ENCODE measurements at places on chromosomes 3 and 15.

DNA sequence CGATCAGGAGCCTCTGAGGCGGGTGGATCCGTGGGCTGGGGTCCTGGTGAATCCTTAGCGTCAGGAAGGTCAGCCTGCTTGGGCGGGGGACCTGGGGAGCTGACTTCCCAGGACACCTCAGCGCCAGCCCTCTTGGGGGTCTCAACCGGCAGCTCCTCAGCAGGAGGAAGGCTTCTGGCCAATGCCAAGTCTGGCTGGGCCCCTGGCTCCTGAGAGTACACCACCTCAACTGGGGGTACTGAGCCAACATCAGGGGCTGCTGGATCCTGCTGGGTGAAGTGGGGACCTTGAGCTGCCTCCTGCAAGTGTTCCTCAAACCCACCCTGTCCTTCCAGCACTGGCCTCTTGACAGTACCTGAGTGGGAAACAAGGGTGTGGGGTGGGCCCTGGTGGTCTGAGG lies 3.1 kb downstream of the PRRT3 start:
- no peak for DNase-seq

DNA sequence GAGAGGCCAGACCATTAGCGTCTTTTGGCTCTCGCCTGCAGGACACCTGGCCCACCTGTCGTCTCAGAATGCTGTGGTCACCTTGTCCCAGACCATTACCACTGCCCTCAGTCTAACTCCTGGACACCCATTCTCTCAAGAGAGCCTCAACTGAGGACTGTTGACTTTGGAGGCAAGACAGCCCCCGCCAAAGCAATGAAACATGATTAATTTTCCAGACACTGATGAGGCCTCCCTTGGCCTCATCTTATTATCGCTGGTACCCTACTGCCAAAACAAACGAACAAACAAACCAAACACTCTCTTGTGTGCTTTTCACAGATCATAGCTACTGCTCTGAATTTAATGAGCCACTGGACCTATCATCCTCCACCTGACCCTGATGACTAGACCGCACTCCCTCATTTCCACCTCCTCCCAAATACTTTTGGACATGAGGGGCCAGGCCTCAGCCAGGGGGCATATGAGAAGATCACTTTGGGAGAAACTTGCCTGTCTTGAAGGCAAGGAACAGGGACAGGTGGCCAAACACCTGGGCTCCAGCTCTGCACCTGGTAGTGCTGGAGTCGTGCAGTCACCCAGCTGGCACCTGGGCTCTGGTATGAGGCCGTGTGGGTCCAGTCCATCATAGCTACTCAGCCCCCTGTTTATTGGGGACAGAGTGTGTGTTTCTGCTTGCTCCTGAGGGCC lies 27.6 kb downstream of the ALS2CL start:
- DNase-seq: no peak

DNA sequence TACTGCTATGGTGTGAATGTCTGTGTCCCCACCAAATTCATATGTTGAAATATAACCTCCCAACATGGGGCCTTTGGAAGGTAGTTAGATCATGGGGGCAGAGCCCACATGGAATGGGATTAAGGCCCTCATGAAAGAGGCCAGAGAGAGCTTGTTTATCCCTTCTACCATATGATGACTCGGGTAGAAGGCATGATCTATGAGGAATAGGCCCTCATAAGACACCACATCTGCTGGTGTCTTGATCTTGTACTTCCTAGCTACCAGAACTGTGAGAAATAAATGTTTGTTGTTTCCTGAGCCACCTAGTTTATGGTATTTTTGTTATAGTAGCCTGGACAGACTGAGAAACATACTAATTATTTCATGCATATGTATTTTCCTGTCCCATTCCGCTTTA lies 51.9 kb downstream of the WWTR1 start:
- no peak for DNase-seq

DNA sequence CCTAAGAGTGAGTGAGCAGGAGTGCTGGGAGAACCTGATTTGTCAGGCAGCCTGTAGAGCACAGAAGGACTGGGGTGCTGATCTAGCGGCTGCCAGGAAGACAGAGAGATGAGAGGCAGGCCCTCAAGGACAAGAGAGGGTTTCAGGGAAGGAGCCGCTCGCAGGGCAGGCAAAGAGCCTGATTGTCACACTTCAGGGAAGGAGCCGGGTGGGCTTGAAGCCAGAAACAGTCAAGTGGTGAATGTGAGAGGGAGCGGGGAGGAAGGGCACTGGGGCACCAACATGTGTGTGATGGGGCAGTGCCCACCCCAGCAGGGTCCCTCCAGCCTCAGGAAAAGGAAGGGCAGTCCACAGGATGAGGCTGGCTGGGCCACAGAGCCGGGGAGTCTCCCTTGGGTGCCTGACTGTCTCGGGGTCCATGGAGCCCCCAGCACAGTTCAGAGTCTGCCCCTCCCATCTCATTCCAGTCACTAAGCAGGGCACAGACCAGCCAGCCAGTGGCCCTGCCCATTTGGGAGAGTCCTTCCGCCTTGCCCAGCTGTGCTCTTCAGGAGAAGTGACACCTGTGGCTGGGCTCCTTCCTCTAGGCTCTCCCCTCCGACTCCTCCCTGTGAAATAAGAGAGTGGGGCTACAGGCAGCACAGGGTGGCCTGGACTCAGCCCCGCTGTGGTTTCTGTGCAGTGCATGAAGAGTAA lies 148.6 kb downstream of the RAB11A start:
- DNase-seq: no peak

DNA sequence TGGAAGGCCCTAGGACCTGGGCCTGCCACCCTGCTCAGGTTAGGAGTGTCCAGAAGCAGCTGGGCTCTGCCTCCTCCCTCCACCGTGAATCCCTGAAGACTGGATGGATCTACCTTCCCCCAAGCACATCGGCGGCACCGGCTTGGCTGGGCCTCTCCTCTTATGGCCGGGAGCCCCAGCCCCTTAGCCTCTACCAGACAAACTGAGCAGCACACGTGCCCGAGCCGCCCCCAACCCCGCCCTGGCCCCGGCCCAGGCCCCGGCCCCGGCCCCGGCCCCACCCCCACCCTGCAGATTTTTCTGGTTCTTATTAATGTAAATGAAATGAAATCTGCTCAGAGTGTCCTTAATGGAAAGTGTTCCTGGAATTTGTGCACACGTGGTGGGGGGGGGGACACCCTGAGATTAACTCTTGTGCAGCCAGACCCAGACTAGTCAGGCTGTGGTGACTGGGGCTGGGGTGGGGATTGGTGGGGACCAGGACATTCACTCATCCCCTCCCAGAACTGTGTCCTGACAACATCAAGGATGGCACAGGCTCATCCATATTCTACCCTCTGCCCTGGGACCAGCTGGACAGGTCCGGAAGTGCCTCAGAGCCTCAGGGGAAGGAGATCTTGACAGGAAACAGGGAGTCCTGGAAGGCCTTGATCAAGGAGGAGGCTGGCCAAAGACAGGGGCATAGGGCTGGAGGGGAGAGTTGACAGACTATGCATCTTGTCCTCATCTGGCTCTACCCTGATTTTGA lies 30.9 kb upstream of the SEMA3F start:
- DNase-seq: no peak

DNA sequence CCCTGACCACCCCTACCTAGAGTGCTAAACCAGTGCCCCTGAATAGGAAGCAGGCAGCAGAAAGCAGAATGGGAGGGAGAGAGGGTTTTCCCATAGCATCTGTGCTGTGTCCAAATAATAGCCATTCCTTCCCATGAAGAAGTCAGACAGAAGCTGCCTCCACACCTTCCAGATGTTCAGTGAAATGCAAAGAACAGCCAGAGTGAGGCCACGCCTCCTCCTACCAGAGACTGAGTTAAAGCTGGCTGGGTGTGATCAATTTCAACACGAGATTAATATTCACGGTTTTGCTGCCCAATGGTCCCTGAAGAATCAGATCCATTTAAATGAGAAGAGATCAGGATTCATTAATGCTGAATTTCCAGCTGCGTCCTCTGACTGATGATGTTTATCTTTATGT lies 111.8 kb downstream of the SRGAP3 start:
- no peak for DNase-seq

DNA sequence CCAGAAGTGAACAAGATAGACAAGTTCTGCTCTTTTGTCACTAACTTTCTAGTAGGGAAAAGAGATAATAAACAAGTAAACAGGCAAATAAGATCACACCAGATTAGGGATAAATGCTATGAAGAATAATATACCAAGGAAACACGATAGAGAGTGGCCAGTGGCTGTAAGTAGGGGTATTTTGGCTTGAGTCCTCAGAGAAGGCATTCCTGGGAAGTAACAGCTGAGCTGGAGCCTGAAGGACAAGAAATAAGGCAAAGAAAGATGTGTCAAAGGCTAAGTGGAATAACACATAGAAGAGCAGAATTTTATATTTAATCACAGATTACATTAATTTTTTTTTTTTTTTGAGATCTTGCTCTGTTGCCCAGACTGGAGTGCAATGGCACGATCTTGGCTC lies 366.2 kb downstream of the ZIC1 start:
- no peak for DNase-seq

DNA sequence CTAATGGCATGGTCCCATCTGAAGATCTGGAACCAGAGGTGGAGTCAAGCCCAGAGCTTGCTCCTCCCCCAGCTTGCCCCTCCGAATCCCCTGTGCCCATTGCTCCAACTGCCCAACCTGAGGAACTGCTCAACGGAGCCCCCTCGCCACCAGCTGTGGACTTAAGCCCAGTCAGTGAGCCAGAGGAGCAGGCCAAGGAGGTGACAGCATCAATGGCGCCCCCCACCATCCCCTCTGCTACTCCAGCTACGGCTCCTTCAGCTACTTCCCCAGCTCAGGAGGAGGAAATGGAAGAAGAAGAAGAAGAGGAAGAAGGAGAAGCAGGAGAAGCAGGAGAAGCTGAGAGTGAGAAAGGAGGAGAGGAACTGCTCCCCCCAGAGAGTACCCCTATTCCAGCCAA lies 7.3 kb downstream of the EIF4G1 start:
- DNase-seq: no peak

DNA sequence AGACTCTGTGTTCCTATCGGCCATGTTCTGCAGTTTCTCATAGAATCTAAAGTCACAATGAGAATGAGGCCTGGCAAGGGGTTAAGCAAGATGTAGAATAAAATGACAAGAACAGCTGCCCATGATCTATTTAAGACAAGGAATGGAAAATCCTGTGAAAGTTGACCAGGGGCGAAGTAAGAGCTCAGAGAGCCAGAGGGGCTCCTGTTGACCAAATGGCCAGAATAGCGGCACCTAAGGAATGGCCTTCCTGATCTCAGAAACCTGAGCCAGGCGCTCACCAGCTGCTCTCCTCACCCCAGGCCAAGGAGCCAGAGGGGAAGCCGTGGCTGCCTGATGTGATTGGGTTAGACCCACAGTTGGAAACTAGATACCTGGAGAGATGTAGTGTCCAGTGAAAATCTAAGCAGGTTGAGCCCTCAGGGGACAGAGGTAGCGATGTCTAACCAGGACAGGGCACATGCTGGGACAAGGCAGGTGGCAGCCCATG lies 106.1 kb upstream of the NDN start:
- DNase-seq: no peak

DNA sequence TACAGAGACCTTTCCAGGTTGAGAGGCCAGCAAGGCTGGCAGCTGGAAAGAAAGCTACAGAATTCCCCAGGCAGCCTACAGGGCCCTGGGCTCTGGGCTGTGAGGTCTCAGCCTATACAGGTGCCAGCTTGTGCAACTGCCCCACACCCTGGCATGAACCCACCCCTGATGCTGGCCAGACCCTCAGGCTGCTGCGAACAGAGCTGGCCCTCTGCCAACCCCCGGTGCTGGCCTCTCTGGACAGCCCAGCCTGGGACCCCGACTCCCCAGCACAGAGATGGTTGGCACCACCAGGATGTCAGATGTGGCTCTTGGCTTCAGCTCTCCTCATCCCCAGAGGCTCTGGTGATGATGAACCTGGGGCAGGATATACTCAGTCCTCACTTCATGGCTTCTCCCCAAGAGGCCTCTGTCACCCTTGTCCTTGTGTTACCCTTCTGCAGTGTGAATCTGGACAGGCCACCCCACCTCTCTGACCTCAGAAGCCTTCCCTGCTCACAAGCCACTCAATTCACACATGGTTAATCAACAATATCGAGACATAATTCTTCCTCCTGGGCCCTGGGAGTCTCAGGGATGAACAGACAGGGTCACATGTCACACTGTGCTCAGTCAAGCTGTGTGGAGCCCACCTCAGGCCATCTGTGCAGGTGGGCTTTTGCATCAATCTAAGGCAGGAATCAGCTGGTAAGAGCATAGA lies 11.0 kb upstream of the BFSP2 start:
- no peak for DNase-seq

DNA sequence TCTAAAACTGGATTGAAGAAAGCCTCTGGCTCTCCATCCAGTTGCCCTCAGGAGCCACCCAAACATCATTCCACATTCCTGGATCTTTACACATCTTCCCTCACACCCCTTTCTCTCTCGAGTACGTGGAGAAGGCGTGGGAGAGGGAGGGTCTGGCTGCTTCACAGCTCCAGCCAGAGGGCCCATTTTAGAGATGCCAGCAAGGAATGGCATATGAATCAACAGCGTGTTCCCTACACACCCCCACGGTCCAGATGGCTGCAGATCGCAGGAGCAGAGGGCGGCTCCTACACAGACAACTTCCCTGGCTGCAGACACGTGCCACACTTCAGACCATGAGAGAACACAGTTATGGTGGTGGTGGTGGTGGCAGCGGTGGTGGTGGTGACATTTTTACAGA lies 280.1 kb downstream of the ERC2 start:
- no peak for DNase-seq

DNA sequence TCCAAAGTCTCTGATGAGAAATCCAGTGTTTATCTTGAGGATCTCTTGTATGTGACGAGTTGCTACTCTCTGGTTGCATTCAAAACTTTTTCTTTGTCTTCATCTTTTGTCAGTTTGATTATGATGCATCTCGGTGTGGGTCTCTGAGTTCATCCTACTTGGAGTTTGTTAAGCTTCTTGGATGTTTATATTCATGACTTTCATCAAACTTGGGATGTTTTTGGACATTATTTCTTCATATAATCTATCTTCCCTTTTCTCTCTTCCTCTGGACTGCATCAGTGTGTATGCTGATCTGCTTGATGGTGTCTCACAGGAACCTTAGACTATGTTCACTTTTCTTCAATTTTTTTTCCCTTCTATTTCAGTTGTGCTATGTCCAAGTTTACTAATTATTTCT lies 320.4 kb downstream of the TLE3 start:
- no peak for DNase-seq

DNA sequence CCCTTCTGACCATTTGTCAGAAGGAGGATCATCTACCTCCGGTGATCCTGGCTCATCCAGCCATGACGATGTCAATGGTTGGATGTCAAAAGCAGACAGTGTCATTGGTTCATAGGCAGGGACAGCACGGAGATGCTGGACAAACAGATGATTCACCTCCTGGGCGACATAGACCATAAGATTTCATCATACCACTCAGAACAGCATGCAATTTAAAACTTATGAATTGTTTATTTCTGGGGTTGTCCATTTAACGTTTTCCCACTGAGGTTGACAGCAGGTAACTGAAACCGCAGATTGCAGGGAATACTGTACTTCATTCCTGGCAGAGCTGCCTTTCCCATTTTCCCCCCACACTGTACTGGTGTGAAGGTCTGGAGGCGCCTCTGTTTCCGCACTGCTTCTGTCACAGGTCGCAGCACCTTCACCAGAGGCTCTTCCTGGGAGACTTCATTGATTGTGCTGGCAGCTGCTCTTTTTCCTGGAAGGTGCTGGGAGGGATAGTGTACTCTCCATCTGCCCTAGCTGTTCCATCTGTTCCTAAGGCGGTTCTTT lies 32.5 kb upstream of the TMOD3 start:
- peak; percentile 14 for DNase-seq
